ENCODE measurements at places on chromosomes 16 and 17.

- DNase-seq = no peak
Measured at GRCh38 chr17:7893187-7893880, 4.7 kb downstream of the CHD3 start.

DNA sequence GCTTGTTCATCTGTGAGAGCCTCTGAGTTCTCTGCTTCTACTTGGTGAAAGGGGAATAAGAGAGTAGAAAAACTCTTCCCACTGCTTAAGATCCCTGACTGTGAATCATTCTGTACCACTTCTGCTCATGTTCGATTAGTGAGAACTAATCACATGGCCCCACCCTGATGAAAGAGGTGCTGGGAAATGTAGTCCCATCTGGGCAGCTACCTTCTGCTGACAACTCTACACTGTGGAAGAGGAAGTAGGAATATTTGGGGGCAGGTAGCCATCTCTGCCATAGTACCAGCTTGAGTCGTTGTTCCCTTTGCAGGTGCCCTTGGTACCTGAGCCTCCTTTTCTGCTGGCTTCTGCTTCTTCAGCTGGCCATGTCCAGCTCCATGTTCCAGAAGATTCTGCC is 29.9 kb downstream of the NKD1 start:
- no peak for DNase-seq

- no peak for DNase-seq
Measured at GRCh38 chr17:43732958-43733357, 25.6 kb downstream of the SOST start.

- peak; percentile 20 for DNase-seq
Measured at GRCh38 chr17:76791053-76791980, 53.4 kb downstream of the MFSD11 start.

DNA sequence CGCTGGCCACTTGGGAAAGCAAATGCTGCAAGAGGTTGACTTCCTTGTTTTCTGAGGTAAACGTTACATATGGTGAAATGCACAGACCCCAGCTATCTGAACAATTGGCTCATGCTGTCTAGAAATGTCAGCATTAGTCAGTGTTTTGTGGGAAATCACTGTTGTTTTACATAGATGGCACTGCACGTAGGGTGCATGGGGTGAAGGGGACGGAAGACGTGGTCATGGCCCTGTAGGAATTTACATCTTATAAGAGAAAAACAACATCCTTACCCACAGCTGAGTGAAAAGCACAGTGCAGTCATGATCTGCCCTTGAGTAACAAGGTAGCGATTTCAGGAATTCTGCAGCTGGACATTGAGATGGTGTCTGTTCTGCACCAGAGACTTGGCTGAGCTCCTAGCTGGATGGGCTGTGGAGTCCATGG is 15.2 kb downstream of the RPTOR start:
- no peak for DNase-seq

- DNase-seq = no peak
Measured at GRCh38 chr17:82179946-82180475, 32.6 kb downstream of the CCDC57 start.

DNA sequence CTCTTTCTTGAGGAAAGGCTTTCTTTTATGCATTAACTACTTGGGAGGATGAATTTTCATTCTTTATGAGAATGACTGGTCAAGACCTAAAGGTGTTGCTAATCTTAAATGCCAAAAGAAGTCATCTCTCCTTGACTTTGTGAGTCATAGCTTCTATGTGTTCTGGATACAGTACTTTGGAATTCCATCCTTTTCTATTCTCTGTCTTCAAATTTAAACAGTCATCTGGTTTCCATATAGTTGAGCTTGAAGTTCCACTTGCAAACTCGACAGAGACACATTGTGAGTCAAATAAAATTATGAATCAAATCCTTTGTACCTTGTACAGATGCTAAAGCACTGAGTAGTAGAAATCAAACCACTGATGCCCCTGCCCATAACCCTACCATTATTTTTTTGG is 271.9 kb upstream of the PMFBP1 start:
- DNase-seq = no peak

GRCh38 chr16:84356176-84356575 is 12.2 kb upstream of the ATP2C2 start:
- DNase-seq = no peak

GRCh38 chr17:72407931-72408330 is 287.1 kb downstream of the SOX9 start:
- no peak for DNase-seq

DNA sequence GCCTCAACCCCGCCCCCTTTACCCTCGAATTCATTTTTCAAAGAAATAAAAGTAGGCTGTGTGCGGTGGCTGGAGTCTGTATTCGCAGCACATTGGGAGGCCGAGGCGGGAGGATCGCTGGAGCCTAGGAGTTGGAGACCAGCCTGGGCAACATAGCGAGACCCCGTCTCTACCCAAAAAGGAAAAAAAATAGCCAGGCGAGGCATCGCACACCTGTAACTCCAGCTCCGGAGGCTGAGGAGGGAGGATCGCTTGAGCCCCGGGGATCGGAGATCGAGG is 671 bp upstream of the TOP2A start:
- no peak for DNase-seq

DNA sequence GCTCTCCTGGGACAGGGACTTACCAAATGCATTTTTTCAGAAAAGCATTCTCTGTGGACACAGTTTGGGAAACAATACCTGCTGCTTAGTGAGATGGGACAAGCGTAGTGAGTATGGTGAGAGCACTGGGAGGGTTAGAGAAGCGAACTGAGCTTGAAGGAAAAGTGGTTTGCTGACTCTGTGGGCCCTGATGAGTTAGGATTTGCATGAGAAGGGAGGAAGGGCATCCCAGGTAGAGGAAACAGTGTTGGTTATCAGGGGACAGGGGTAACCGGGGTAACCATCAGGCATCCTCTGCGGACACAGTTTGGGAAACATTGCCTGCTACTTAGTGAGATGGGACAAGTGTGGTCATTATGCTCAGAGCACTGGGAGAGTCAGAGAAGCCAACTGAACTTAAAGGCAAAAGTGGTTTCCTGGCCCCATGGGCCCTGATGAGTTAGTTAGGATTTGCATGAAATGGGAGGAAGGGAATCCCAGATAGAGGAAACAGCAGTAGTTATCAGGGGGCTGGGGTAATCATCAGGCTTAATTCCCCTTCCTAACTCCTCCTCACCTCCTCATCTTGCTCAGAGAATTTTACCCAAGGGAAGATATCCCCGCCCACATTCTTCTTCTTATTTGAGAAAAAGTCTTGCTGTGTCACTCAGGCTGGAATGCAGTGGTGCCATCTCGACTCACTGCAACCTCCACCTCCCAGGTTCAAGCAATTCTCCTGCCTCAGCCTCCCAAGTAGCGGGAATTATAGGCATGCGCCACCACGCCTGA is 319.3 kb downstream of the RBFOX1 start:
- no peak for DNase-seq

DNA sequence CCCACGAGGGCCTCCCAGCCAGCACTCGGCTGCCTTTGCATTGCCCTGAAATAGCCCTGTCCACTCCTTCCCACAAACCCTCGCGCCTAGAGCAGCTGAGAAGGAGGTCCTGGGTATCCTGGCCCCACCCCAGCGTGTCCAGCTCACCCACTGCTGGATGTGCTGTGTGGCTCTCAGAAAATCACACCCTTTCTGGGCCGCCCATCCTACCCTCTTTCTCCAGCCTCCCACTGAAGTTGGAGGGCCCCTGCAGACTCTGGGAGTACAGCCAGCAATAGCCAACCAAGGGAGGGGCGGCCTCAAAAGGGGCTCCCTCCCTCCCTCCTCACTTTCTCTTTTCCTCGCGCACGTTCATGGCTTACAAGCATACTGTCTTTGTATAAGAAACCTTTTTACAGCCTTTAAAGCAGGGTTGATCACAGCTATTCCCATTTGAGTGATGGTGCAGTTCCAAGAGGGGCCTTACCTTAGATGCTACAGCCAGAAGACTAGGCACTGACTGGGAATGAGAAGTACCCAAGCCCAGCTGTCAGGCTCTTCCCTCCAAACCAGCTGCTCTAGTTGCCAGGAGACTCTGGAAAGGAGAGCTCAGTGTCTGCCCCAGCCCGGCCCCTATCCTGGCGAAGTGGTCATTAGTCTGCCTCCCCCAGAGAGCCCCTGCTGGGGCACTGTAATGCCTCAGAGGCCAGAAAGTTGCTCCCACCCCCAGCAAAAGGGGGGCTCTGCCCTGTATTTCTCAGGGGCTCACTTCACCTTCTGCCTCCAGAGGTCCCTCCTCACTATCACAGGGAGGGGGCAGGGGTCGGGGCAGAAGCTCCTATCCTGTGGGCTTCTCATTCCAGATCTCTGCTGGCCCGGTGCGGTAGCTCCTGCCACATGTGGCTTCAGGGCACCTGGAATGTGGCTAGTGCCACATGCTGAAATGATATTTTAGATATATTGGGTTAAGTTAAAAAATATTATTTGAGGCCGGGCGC is 38.1 kb downstream of the DCAKD start:
- DNase-seq = no peak

DNA sequence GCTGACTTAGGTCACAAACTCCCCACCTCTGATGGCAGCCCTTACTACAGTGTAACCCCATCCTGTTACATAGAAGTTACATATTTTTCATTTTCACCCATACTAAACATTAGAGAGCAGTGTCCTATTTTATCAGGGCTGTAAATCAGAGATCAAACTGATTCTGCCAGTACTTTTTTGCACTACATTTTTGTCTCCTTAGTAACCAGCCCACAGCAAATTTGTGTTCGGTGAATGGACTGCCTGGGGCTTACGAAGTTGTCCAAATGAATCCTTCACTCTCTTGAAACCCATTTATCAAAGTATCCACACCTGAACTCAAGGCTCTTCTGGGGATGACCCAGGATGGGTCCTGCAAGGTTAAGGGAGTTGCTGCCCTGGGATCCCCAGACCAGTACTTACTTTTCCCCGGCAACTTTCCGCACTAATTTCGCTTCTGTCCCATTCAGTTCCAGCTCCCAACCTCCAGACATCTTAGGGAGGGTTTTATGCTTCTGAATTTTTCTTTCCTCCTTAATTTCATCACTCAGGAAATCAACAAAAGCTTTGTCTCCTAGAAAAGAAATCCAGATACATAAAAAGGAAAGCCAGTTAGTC is 1.1 kb downstream of the C1QBP start:
- no peak for DNase-seq

DNA sequence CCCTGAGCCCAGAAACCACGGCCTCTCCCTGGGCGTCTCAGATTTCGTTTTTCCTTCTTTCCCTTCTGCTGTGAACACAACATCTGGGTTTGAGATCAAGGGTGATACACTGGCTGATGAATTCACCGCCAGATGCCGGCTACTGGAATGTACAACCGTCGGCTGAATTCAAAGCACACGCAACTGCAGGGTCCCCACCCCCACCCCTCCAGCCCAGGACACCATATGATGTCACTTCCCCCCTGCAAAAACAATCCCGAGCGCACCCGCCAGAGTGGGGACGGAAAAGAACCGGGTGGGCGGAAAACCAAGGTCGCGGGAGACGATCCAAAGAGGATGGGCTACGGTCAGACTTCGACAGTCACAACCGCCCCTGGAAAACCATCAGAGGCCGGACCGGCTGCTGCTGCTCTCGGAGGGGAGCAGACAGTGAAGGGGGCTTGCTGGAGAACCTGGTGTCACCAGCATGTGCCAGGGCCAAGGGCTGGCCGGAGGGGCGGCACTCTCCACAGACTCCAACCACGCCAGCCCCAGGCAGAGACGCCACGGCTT is 23.3 kb downstream of the CEP295NL start:
- DNase-seq = no peak

DNA sequence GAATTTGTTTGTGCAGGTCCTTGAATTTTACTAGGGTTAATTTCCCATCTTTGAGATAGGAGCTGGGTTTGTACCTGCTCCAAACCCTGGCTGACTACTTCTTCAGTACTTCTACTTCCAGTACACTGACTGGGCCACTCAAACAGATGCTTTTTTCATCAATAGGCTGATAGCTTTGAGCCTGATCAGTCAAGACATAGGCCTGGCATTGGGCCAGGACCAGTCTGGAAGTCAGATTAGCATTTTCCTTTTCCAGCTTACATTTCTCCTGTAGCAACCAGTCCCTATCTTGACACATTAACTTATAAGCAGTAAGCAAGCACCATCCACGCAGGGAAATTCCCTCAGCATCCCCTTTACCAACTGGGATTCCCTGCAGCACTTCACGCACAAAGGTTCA is 7.5 kb upstream of the TMEM101 start:
- DNase-seq = no peak

GRCh38 chr16:3112881-3113574 is 642 bp downstream of the ZNF205 start:
- no peak for DNase-seq

DNA sequence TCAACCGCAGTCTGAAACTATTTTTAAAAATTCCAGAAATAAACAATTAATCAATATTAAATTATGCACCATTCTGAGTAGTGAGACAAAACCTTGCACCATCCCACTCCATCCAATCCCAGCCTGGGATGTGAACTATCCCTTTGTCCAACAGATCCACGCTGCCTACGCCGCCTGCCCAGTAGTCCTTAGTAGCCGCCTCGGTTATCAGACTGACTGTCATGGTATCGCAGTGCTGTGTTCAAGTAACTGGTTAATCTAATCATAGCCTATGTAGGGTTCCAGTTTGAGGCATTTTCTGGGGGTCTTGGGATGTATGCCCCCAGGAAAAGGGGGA is 437.7 kb downstream of the HS3ST3B1 start:
- no peak for DNase-seq

GRCh38 chr16:63789603-63790002 is 1332.3 kb downstream of the CDH11 start:
- no peak for DNase-seq

- DNase-seq = no peak
Measured at GRCh38 chr17:29583324-29584248, 5.9 kb downstream of the GIT1 start.

- no peak for DNase-seq
Measured at GRCh38 chr17:37710344-37710886, 34.4 kb downstream of the HNF1B start.

DNA sequence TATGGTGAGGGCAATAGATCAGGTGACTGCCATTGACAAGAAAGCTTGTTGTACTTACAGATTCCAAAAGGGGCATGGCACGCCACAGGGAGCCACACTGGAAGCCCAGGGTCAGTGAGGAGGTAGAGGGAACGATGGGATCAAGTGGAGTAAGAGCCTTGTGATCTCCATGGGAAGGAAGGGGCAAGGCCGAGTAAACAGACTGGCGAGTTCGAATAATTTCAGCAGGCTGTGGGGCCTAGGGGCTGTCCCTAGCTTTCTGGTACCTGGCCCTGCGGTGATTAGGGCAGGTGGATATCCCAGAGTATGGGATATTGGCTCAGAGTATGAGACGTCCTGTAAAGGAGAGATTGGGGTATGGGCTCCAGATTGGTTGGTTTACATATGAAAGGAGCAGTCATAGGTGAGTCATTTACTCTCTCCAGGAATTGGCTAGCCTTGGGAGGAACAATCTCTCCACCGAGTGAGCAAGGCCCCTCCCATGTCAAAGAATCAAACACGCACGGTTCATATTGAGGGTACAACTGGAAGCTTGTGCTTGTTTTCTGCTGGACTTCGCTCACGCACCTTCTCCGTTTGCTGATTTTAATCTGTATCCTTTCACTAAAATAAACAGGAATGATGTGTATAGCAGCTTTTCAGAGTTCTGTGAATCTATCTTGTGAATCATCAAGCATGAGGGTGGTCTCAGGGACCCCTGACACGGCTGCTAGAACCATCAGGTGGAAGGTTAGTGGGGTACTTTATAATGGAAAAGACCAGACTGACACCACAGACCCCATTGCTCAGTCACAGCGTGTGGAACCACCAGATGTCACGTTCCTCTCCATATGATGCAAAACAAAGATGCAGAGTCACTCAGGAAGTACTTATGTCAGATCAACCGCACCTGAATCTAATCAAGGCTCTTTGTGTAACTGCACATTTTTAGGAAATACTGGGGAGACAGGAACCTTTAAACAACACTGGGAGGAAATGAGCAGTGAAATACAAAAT is 27.9 kb downstream of the GABARAPL2 start:
- no peak for DNase-seq
